ENCODE measurements at places on chromosomes 16 and 17.

DNA sequence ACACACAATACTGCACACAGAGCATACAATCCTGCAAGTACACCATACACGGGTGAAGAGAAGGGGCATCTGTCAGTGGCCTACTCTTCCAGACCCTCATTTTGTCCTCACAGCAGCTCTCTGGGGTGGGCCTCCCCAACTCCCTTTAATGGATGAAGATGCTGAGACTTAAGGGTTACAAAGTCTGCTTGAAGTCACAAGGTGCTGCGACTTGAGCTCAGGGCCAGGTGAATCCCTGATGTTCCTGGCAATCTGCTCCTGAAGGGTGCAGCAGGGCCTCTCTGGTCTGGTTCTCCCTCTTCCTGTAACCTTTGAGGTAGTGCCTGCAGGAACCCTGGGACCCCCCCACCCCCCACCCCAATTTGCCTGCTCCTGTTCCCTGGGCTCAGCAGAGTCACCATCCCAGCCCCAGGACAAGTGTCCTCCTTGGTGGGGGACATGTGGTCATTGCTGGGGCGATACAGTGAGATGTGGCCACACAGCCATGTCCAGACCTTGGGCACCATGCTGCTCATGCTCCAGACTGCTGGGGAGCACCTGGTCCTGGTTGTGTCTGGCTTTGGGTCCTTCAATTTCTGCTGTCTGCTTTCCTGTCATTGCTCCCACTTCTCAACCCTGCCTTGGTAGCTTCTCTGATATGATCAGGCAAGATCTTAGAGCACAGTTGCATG is 107.5 kb downstream of the METRNL start:
- DNase-seq, result no peak

GRCh38 chr16:27408012-27408601 is 6.1 kb downstream of the IL21R start:
- DNase-seq, result no peak

GRCh38 chr16:80583466-80583865 is 42.7 kb downstream of the DYNLRB2 start:
- DNase-seq, result no peak

DNA sequence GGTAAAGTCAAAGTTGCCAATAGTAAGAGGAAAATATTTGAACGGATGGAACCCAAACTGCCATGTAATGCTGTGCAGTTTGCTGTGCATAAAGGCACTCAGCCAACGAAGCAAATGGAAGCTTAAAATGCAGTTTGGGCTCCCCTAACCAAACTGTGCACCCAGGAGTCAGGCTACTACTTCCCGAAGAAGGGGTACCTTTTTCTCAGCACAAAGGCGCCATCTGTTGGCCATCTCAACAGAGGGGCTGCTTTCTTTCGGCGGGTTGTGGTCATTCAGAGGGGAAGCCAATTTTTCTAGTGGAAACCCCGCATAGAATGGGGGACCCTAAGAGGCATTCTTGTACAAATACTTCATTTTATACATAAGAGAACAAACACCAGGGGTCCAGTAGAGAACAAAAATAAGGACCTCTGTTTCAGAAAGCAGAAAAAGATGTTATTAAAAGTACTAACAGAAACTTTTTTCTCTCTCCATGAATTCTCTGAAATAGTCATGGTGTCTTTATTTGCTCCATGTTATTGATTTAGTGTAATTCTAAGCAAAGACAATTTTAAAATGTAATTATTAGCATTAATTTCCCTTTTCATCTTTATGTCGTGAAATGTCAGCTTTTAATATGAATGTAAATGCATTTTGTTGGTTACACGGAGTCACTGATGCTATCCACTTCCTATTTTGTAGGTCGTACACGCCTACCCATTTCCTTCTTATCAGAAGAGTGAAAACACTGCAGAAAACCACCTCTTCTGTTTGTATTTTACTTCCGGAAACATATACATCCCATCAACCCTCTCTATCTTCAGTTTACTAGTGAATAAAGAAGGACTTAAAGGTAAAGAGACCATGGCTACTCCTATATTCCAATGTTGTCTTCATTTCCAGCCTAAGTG is 453.3 kb downstream of the KCNJ2 start:
- no peak for DNase-seq

GRCh38 chr17:76379646-76380376 is 4.6 kb upstream of the SPHK1 start:
- DNase-seq, result no peak

All from CD4-positive, alpha-beta T cell treated with Interleukin-15 for 1 hour (primary cell).